ENCODE measurements at places on chromosomes 6 and 20.

DNA sequence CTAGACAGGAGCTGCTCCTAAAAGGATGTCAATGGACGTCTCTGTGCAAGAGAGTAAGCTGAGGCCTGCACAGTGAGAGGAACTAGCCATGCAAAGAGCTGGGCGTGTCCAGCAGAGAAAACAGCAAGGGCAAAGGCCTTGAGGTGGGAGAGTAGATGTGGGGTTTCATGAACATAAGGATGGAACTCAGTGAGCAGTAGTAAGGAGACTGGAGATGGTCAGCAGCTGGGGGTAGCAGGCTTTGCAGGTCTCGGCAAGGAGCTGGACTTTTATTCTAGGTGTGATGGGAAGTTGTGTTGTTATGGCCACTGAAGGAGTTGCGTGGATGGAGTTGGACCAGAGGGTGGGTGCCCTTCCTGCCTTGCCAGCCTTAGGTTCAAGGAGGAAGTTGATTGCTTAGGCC lies 90.7 kb upstream of the SIRPA start:
- no peak for DNase-seq

GRCh38 chr6:15269011-15269410 lies 23.1 kb downstream of the JARID2 start:
- no peak for DNase-seq

- peak; percentile 37 for DNase-seq
Observed at GRCh38 chr6:11535801-11536230, 1.7 kb upstream of the TMEM170B start.

DNA sequence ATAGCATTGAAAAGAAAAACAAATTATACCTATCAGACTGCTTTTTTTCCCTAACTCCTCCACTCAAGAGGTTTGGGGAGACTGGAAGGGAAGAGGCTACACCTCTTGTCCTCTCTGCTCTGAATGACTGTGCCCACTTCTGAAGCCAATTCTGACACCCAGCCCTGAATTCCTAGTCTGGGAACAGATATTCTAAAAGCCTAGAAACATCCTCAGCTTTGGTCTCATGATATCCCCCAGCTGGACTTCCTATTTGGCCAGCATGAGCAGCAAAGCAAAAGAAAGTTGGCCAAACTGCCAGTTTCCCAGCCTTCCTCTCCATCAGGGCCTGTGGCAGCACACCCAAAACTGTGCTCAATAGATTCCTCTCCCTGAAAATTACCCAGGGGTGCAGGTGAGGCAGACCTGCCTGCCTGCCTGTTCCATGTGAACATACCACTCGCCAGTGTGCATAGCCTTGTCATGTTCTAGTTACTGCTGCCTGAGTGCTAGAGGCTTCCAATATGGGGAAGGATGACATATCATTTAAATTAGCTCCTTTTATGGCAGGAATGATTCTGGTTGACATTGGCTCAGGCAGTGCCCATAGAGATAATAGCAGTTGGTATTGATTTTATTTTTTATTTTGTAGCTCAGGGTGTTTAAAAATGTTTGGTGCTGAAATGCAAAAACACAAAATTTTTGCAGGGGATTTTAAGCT lies 152.1 kb upstream of the RIN2 start:
- no peak for DNase-seq

DNA sequence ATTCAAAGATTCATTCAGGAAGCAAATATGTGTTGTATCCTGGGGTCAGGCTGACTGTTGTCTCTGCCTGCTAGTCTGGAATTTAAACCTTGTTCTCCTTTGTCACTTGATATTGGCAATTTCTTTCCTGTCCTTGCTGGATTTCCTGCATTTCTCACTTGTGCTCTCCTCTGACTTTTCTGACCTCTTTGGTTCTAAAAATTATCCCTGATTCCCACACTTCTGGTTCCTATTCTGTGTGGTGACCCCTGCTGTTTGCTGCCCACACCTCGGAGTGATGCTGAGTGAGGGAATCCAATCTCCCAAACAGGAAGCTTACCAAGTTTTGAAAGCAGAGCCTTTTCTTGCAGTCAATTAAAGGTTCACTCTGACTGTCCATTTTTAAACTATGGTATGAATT lies 345.3 kb downstream of the CDKAL1 start:
- peak; percentile 77 for DNase-seq

- no peak for DNase-seq
Observed at GRCh38 chr6:126444659-126445273, 104.9 kb downstream of the CENPW start.

- DNase-seq, result no peak
Observed at GRCh38 chr20:48606841-48607543, 220.8 kb downstream of the PREX1 start.

DNA sequence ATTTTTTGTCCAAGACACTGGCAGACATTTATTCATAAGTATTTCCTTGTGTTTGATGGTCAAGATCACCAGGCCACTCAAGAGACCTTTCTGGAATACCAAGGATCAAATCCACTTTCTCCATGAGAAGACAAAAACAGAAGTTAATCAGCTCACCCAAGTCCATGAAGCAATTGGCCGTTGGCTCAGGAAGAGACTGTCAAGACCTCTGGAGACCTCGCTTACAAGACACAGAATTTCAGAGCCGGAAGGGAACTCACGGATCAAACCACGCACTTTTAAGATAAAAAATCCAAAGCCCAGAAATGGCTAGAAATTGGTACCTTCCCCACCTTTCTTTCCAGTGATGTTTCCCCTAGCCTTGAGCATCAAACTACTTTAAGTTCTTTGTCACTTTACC lies 3.3 kb downstream of the TRERF1 start:
- DNase-seq, result peak; percentile 41

DNA sequence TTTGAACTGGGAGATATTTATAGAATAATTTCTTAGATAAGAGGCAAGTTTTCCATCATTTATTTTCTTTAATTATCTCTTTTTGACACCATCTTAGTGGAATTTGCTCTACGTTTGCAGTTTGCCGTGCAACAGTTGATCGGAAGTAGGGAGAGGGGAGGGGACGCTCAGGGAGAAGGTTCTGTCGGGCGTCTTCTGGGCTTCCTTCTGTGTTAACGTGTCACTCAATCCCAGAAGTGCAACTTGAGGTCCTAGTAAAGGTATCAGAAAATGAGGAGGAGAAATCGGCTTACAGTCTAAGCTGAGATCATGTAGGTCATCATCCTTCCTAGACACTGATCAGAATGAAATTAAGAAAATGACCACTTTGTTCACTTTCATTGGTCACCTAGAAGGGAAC lies 149.0 kb upstream of the SNX9 start:
- no peak for DNase-seq

GRCh38 chr6:27209196-27209595 lies 38.3 kb upstream of the PRSS16 start:
- DNase-seq, result no peak

DNA sequence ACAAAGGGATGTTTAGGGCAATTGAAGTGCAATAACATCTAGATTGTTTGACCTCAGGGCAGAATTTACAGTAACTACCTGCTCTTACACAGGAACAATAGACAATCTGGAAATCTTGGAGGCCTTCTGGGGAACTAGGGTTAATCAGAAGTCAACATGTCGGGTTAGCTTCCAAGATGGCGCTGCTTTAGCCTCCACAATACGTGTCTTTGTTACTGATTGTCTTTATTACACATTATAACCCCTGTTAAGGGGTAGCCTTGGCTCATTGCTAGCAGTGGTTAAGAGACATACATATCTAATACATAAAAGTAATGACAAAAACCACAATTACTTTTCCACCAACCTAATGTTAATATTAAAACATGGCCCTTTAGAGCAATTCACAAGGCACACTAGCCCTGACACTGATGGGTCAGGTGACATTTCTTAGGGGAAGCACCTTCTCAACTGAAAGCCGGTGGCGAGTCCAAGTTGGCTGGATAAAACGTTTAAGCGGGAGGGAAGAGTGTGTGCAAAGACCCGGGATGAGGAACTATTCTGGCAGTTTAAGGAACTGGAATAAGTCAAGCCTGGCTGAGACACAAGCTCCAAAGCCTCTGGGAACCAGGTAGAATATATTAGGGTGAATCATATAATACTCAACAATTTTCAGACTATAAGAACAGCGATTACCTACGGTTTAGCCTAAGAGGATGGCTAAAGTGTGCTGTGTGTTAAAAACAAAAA lies 236.9 kb downstream of the BCAS1 start:
- peak; percentile 70 for DNase-seq
